ENCODE measurements at places on chromosomes 11 and 22.

DNA sequence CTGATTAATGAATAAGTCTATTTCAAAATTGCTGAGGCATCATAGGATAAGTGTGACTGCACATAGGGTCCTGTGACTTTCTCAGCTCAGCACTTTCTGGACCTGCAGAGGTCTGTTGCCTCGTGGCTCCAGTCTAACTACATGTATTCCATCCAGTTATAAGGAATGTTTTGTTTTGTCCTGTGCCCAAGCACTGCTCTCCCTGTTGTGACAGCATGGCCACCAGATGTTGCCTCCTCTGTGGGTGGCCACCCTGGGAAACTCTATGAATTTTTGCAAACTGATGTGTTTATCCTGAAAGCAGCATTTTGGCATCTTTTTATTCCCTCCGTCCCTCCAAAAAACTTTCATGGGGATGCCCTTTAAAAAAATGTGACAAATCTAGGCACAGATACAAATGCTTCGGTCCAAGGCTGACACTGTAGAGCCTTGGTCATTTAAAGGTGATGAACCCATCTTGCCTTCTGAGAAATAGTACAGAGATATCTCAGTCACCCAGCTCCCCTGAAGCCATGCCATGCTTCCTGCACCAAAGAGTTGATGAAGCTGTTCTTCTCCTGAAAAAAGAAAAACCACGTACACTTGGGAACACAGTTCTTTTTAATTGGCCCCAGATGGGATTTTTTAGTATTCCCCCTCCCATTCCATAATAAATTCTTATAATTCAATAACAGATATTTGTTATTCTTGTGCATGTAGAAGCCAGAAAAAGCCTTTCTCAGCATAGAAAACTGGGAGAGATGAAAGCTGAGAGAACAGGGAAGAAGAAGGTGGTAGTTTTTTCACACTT is 72.6 kb downstream of the CCDC34 start:
- DNase-seq: no peak

DNA sequence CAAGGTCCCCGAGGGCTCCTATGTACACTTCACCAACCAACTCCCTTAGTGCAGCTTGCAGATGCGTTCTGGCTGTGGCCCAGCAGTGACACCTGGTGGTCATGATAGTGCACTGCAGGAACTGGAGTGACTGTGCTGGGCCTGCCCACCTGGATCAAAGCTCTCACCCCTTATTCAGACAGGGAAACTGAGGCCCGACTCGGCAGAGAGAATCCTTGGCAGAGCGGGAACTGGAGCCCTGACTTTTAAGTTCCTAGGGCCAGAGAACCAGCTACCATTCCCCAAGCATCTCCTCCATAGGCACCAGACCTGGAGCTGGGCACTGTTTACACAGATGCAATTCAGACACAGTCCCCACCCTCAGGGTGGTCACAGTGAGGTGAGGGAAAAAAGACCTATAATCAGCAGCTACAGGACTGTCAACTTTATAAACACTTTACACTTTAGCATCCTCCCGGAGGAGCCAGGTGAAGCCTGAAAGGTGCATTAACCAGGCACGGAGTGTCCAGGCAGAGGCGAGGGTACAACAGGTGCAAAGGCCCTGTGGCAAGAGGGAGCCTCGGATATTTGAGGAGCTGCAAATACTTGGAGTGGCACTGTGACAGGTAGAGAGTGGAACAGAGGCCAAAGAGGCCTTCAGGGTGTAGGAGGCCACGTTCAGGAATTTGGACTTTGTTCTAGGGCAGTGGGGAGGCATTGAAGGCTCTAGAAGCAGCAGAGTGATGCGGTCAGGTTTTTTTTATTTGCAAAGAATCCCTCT is 22.0 kb downstream of the RHBDD3 start:
- DNase-seq: no peak

- DNase-seq: no peak
These were observed 133.0 kb downstream of the SNX19 start for GRCh38 chr11:130783323-130783722.

- DNase-seq: no peak
These were observed 821.3 kb downstream of the BRD1 start for GRCh38 chr22:49006207-49007012.

DNA sequence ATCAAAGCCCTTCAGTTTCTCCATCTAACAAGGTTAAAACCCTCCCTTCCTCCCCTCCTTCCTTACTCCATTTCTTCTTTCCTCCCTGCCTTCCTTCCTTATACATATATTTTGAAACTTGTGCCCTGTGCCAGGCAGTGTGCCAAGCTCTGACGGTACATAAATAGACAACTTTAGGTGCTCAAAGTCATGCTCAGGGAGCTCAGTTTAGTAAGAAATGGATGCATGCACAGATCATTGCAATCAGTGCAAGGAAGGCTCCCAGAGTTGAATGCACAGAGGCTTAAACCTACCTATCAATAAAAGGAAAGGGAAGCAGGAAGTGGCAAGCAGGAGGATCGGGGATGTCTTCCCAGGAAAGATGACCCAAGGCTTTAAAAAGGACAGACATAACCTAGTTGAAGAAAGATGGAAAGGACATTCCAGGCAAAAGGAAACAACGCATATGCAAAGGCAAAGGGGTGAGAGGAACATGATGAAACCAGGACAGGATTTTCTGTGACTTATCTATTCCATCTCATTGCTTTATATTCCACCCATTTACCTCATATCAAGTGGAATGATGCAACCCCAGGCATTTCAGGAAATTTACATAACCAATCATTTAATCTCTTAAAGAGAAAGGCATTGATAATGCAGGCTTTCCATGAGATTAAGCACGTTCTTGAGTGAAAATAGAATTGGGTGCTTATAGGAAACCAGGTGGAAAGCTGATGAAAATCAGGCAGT is 13.2 kb downstream of the FZD4 start:
- DNase-seq: no peak

GRCh38 chr11:24687531-24688147 is 190.8 kb downstream of the LUZP2 start:
- no peak for DNase-seq

GRCh38 chr22:30010789-30011405 is 69.4 kb upstream of the HORMAD2 start:
- DNase-seq: no peak

DNA sequence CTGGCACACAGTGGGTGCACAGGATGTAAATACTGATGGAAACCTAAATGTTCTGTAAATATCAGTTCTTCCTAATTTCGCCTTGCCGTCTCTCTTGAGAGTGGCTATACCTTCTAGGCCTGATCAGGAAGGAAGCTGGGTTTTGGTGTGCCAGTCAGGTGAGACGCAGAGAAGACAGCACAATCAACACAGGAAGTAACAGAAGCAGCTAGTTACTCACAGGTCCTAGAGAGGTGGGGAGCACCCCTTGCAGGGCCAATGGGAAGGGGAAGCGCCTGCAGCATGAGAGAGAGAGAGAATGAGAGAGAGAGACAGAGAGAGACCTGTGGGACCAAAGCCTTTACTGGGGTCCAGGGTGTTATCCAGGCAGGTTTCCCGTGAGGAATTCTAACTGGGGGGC is 80.8 kb downstream of the FBLN1 start:
- DNase-seq: no peak

GRCh38 chr22:46577368-46578249 is 40.2 kb upstream of the CELSR1 start:
- no peak for DNase-seq

DNA sequence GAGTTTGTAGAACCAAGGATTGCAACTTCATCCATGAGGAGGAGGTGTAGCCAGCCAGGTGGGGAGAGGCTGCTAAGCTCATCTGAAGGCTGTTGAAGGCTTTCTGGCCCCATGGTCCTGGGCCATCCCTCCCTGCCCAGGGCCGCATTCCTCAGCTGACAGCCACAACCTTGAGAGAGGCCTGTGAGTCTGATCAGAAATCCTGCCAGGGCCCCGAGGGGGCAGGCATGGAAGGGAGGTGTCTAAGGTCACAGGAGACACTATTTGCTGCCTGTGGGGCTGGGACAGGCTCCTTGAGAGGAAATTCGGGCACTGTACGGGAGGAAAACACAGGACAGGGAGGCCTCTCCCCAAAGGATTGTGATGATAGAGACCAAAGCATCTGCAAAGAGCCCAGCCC is 88.1 kb upstream of the IGLL5 start:
- no peak for DNase-seq

DNA sequence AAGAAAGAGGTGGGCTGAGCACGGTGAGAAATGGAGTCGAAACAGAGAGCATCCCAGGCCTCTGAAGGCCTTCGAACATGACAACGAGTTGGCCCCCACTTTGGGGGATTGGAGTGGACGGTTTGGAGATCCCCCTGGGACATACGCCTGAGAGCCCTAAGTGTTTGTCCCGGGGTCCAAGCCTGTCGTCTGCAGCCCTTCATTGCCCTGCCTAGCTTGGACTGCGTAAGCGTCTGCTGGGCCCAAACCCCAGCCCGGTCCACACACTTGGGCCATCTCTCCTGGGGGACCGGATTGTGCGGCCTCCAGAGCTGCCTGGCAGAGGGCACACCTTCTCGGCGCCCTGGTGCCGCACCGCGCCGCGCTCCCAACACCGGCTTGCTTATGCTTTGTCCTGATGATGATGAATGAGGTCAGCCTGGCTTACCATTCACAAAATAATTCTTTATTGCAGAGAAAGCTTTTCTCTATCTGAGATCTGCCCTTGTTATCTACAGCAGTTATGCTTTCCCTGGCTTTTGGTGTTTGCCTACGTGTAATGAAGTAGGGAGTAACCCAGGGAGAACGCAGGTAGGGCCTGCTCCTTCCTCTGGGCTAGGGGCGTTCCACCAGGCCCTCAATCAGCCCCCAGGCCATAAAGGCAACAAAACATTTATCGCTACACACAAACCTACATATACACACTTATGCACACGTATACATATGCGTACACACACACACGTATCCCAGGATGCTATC is 85.9 kb upstream of the PPARA start:
- no peak for DNase-seq

DNA sequence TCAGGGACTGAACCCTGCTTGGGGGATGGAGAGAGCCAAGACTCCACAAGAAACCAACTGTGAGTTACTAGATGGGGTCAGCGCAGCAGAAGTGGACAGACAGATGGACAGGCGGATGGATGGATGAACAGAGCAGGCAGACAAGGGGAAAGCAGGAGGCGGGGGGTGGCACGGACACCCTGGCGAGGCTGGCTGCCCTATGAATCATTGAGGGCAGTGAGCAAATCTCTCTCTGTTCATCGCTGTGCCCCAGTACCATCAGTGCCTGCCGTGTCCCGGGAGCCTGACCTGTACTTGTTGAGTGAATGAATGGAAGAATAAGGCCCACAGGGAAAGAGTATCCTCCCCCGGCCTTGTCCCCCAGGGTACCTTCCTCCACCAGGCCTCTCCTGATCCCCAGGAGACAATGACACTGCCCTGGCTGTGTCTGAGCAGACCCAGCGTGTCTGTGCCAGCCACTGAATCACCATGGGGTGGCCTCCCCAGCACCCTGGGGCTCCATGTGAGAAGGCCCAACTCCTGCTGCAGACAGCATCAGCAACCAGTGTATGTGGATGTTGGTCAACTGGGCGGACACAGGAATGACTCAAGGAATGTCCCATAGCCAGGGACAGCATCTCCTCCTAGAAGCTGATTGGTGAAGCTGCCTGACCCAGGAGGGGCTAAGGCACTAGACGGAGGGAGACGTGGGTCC is 5.1 kb upstream of the KLHL35 start:
- no peak for DNase-seq

DNA sequence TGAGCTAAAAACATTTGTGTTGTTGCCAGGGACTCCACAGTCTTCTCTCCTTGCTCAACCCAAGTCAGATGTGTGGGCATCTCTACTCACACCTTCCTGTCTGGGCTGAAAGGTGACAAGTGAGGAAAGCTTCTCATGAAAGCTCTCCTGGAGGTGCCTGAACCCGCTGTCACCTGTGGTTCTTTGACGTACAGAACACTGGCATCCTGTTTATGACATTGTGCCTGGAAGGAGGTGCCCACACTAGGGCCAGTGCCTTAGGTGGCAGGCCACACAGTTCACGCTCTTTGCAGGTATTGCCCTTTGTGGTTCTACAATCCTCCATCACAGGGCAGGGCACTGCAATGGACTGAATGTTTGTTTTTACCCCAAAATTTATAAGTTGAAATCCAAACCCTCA is 108.5 kb downstream of the CD44 start:
- no peak for DNase-seq

- no peak for DNase-seq
These were observed 8.7 kb downstream of the RASD2 start for GRCh38 chr22:35549328-35549727.

- DNase-seq: no peak
These were observed 114.2 kb upstream of the PARVA start for GRCh38 chr11:12263141-12263693.

GRCh38 chr11:13391217-13391616 is 71.8 kb downstream of the BTBD10 start:
- no peak for DNase-seq

DNA sequence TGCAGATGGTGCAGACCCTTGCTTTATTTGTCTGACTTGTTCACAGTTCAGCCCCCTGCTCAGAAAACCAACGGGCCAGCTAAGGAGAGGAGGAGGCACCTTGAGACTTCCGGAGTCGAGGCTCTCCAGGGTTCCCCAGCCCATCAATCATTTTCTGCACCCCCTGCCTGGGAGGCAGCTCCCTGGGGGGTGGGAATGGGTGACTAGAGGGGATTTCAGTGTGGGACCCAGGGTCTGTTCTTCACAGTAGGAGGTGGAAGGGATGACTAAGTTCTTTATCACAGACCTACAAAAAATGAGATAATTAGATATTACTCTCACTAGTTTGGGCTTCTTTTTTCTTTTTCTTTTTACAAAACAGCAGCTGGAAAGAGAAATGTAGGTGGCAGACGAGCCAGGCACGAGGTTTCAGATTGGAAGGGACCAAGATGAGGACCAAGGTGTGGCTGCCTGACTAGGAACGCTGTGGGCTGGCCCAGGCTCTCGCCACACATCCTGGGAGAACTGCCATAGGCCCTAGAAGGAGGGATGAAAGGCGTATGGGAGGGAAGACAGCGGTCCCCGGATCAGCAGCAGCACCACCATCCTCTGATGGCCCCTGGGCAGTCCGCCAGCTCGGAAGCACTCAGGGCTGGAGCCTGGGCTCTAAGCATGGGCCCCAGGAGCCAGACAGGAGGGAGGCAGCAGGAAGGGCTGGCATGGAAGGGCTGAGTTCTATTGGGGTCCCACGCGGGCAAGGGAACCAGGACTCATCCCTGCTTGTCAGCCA is 14.2 kb downstream of the TXN2 start:
- DNase-seq: no peak

DNA sequence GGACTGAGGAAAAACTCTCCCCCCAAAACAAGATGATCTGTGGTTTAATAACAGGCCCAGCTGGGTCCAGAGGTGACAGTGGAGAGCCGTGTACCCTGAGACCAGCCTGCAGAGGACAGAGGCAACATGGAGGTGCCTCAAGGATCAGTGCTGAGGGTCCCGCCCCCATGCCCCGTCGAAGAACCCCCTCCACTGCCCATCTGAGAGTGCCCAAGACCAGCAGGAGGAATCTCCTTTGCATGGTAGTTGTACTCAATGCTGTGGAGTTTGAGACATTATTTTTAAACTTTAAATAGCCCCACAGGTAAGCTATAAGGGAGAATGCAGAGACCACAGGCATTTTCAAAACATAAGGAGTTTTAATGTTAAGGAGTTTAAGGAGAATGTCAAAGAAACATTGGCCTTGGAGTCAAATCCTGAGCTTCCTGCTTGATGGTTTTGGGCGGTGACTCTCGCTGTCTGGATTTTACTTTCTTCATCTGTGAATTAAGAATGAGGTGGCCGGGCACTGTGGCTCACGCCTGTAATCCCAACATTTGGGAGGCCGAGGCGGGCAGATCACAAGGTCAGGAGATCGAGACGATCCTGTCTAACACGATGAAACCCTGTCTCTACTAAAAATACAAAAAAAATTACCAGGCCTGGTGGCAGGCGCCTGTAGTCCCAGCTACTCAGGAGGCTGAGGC is 6.8 kb downstream of the APOL1 start:
- no peak for DNase-seq

GRCh38 chr11:92347454-92347853 is 122.8 kb downstream of the FAT3 start:
- no peak for DNase-seq

- DNase-seq: no peak
These were observed 5.4 kb upstream of the OR51A2 start for GRCh38 chr11:4960877-4961276.

All from D721Med (cell line).